CD4-positive, alpha-beta T cell treated with Interleukin-15 for 4 hours (primary cell): ENCODE measurements at places on chromosomes 1 and 21.

GRCh38 chr1:103416681-103417286, 108.7 kb upstream of the RNPC3 start:
- DNase-seq: no peak

GRCh38 chr1:19395678-19396192, 83.6 kb downstream of the SLC66A1 start:
- DNase-seq: no peak

- DNase-seq: no peak
Measured at GRCh38 chr1:159973350-159973940, 19.4 kb upstream of the SLAMF9 start.

- no peak for DNase-seq
Measured at GRCh38 chr1:218524526-218524925, 179.4 kb downstream of the TGFB2 start.

- DNase-seq: no peak
Measured at GRCh38 chr21:45022348-45022675, 52.1 kb upstream of the ADARB1 start.

DNA sequence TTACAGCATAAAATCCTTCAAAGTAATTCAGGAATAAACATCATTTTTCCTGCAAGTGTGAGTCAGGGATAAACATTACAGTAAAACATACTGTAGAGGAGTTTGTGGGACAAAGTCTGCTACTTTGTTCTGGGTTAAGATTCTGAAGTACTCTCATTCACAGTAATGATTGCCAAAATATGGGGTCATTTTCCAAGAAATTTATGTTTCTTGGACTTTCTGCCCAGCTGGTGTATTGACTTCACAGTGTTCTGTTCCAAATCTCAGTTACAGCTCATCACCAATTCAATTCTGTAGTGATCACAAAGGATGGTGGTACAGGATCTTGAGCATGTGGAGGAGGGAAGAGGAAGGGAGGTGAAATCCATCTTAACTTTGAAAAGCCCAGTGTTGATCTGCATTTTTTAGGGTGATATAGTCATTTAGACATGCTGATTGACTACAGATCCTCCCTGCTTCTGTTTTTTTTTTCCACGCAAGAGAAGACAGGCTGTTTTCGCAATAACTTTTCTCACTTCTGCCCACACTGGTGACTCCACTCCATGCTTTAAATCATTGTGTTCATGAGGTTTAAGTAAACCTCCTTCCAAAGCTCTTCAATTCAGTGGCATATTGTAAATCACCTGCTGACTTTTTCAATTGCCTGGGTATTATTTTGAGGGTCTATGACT, 60.4 kb upstream of the C1orf53 start:
- no peak for DNase-seq

DNA sequence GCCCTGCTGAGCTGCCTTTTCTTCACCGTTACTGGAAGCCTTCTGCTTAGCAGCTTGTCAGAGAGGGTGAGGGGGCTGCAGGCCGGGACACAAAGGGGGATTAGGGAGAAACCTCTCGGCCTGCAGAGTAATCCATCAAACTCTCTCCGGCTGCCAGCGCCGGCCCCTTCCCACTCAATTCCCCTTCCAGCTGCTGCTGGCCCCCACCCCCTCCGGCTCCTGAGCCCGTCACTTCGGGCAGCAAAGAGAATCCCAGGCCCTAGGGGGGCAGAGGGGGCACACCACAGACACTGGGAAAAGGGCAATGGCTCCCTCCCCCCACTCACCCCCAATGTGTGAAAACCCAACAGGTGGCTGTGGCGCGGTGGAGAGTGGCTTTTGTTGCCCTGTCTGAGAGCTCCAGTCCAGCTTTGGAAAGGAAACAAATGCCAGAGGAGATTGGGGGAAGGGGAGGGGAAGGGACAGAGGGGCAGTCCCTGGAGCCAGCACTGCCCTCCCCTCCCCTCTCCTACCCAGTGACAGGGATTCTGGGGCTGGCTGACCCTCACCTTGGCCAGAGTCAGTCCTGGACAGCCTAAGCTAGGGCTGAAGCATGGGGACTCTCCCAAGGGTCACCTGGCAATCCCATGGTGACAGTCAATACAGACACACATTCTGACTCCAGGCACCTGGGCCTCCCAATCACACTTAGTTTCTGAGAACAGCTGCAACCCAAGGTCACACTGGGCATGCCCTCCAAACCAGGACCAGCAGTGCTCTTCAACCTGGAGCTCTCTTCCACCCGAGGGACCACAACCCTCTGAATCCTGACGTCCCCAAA, 9.5 kb downstream of the SLC45A3 start:
- no peak for DNase-seq
